ENCODE measurements at places on chromosomes 6 and 20. TPM values are rescaled to one million over a fixed set of nuclear protein-coding genes. Genes with fewer than 3 reads are reported as not detected.
A peak's percentile ranks its signal among the peaks of the same experiment; 100 is the strongest.

DNA sequence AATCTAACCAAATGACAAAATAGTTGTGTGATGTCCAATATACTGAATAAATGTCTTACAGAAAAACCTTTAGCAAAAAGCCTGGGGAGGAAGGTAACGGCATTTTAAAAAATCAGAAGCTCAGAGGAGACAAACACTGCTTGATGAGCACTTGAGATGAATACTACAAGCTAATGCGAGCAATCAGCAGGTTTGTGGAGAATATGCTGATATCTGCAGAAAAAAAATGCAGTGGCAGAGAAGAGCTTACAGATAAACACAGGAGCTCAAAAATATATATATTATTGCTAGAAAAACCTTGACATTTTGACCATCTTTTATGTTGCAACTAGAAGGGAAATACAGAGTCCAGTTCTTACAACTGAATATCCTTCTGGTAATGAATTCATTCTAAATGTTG, 972.7 kb downstream of the KIF16B start:
- no peak for DNase-seq

DNA sequence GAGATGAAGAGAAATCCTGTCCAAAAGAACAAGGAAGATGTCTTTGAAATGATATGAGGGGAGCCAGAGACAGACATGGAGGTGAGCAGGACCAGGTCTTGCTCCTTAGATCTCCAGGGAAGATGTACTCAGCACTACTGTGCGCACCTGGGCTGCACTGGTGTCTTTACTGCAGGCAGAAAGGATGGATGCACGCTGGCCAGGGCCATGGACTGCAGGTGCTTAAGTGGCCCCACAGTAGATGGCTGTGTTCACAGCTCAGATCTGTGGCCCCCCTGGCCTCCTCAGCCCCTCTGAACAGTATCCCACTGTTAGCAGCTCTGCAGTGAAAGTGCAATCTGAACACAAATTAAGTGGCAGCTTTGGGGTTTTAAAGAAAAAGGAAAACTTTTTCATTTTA, 343.0 kb downstream of the NRN1 start:
- DNase-seq: no peak

DNA sequence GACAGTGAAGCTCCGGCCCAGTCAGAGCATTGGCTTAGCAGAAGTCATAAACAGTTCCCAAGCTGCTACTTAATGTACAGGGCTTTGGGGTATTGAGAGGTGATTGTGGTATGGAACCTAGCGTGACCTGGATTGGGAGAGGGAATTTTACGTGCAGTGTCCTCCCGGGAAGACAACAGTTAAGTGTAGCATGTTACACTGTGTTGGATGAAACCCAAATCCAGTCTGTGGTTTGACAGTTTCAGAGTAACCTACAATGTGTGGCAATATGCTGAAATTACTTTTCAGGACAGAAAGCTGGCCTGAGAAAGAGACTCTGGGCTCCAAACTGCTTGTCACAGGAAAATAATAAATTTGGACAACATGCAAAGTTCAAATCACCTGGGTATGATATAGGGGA, 28.1 kb upstream of the RALGAPA2 start:
- no peak for DNase-seq

- peak; percentile 53 for DNase-seq
Observed at GRCh38 chr20:23889775-23890187, 10.2 kb upstream of the CST5 start.

FOXP4 gene
- 9.0 TPM for total RNA-seq

SLC35A1 gene
- total RNA-seq: 25.1 TPM

PSORS1C1 gene
- 0.18 TPM for total RNA-seq
